ENCODE measurements at places on chromosomes 13 and 19.

GRCh38 chr19:11092181-11092538 is 2.9 kb downstream of the LDLR start:
- peak; percentile 39 for DNase-seq

GRCh38 chr13:100508455-100508854 is 80.1 kb downstream of the GGACT start:
- no peak for DNase-seq

DNA sequence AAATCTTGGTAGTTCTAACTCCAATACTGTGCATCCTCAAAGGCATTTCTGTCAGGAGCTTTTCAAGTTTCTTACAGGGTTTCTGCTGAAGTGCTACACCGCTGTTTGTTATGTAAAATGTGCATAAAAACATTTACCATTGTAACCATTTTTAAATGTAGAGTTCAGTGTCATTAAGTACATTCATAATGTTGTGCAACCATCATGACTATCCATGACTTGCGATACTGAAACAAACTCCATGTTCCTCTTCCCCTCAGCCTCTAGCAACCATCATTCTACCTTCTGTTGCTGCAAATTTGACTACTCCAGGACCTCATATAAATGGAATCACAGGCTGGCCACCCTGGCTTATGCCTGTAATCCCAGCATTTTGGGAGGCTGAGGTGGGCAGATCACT is 14.4 kb upstream of the SLC25A42 start:
- no peak for DNase-seq

- peak; percentile 68 for DNase-seq
Observed at GRCh38 chr19:35545855-35546381, 492 bp downstream of the TMEM147 start.

DNA sequence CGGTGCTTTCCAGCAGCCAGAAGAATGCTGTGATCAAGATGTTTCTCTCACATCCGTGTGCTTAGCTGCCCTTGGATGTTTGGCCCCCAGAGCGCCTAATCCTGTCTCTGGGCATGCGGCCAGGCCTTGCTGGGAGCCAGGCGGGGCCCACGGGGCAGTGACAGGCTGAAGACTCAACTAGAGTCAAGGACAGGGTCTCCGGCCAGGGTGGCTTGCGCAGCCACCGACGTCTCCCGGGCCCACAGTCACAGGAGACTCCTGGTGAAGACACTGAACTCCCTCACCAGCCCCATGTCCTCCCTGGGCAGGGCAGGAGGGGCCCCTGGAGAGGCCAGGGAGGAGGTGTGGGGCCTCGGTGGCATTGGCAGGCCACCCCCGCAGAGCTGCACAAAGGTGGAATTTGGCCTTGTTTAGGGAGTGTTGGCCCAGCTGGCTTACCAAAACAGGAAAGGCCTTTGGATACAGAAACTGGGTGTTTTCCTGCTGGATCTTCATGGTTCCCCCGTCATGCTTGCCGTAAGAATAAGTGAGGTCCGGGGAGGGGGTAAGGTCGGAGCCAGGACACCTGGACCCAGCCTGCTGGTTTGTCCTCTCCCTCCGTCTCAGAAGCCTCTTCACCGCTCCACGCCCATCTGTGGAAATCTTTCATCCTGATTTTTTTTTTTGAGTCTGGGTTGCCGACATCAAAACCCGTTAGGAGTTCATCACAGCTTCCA is 10.0 kb upstream of the NDUFS7 start:
- DNase-seq: no peak

DNA sequence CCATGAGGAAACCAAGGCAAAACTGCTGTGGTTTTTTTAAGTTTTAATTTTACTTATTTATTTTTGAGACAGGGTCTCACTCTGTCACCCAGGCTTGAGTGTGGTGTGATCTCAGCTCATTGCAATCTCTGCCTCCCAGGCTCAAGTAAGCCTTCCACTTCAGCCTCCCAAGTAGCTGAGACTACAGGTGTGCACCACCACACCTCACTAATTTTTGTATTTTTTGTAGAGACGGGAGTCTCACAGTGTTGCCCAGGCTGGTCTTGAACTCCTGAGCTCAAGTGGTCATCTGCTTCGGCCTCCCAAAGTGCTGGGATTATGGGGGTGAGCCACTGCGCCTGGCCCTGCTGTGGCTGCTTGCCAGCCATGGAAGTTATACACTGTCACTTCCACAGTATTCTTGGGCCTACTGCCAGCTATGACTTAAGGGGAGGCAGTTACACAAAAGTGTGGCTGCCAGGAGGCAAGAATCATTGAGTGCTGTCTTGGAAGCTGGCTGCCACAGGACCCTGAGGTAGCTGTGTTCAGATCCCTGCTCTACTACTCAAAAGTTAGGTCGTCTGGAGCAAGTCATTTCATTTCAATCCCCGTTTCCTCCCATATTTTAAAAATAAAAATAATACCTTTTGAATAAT is 12.7 kb downstream of the FARP1 start:
- no peak for DNase-seq

DNA sequence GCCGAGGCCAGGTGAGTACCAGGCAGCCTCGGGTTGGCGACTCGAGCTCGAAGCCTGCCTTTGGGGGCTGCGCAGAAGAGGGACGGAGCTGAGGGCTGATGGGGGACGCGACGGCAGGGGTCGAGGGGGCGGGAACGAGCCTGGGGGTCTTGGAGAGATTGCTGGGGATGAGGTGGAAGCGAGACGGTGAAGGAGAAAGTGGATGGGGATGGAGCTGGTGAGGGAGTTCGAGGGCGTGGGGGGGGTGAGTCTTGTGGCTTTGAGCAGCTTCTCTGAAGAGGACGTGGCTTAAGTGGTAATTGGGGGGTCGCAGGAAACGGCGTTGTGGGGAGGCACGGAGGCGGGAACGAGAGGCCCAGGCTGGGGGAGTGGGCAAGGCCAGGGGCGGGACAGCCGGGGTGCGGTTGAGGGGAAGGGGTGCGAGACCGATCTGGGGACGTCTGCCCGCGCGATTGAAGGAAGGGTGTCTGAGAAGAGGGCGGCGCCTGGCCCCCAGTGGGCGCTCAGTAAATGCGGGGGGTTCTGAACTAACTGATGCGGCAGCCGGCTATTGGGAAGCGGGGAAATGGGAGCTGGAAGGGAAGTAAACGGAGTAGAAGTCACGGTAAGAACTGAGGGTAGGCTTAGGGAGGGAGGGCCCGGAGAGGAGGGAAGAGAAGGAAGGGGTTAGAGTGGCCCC is 426 bp downstream of the MYO9B start:
- DNase-seq: peak; percentile 49

GRCh38 chr19:54325194-54325621 is 12.2 kb upstream of the LILRA5 start:
- DNase-seq: peak; percentile 51

DNA sequence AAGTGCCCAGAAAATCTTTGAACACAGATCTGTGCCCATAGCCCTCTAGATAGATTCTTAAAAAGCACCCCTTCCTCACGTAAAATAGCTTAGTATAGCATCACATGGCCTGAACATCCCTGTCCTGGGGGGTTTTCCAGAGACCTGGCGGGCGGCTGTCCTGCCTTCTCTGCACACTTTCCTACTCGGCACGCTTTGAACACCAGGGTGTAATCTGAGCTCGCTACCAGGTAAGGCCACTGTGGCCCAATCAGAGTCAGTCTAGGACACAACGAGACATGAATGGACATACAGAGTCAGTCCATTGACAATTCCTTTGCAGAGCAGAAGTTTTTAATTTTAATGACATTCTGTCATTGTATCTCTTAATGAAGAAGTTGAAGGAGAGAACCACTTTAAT is 8.1 kb downstream of the CYP2A13 start:
- no peak for DNase-seq

DNA sequence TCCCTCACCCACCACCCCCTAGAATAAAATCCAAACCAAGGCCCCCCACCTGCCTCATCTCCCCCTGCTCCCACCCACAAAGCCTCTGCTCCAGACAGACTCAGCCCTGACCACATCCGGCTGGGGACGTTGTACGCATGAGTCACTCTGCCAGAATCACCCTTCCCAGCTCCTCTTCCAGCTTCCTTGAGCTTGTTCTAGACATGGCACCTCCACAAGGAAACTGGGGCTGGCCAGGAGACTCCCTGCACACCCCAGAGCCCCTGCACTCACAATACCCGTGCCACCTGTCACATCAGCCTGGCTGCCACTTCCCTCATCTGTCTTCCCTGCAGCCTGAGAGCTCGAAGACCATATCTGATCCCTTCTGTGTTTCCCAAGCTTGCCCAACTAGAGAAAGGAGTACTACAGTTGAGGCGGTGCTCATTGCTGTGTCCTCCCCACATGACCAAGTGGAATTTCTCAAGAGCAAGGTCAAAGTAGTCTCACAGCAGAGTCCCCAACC is 9.7 kb downstream of the DEDD2 start:
- no peak for DNase-seq

DNA sequence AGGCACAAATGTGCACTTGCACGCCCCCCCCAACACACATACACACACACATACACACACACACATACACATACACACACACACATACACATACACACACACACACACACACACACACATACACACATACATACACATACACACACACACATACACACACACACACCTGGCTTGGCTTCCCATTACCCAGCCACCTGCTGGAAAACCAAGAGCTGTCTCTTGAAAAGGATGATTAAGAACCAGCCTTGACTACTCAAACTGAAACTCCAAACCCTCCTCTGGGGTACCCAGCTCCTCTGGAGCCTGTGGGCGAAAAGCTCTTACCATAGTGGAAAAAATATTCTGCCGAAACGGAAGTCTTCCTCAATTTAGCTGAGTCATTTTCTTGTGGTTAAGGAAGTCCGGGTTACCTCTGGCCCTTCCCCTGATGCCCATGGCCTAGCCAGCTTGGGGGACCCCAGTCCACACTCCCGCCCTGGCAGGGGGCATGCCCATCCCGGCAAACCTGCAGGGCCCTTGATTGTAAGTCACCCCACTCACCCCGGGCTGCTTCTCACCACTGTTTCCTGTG is 21.9 kb downstream of the CEBPA start:
- no peak for DNase-seq

- no peak for DNase-seq
Observed at GRCh38 chr13:28983641-28984040, 163.5 kb downstream of the MTUS2 start.

- peak; percentile 90 for DNase-seq
Observed at GRCh38 chr19:2330632-2331284, 2.3 kb downstream of the SPPL2B start.

DNA sequence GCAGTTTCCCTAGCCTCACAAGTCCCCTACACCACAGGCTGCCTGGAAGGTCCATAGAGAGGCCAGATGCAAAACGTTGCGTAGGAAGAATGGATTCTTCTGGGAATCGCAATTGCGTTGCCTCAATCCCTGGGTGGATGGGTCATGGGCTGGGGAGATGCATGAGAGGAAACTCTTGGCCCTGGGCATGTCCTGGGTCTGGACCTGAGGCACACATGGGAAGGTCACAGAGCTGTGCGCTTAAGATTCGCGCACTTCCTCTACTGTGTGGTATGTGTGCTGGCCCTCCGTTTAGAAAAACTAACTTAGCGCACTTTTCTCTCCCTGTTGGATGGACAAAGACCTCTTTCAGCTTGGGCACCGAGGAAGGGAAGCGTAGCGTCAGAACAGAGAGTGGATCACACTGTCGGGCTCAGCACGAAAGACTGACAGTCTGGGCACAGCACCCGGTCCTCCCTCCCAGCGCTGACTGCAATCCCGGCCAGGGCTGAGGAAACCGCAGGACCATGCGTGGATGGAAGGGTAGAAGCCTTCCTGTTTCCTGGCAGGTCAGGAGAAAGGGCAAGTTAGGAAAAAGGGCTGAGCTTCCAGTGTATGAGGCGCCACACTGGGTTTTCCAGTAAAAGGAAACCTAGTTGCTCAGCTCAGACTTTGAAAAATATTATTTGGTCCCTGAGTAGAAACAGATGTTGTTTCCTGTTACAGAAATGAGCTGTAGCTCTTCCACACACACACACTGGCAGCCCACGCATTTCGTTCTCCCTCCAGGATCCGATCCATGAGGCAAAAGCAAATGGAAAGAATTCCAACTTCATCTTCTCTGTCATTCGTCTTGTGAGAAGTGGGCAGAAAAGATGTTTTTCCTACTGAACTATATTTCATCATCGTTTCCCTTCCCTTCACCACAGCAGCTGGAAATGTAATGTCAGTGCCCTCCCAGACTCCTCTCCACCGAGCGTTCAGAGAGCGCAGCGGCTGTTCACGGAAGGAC is 86.0 kb downstream of the ING1 start:
- no peak for DNase-seq

- DNase-seq: peak; percentile 86
Observed at GRCh38 chr19:35458731-35459391, 10.8 kb downstream of the FFAR2 start.

DNA sequence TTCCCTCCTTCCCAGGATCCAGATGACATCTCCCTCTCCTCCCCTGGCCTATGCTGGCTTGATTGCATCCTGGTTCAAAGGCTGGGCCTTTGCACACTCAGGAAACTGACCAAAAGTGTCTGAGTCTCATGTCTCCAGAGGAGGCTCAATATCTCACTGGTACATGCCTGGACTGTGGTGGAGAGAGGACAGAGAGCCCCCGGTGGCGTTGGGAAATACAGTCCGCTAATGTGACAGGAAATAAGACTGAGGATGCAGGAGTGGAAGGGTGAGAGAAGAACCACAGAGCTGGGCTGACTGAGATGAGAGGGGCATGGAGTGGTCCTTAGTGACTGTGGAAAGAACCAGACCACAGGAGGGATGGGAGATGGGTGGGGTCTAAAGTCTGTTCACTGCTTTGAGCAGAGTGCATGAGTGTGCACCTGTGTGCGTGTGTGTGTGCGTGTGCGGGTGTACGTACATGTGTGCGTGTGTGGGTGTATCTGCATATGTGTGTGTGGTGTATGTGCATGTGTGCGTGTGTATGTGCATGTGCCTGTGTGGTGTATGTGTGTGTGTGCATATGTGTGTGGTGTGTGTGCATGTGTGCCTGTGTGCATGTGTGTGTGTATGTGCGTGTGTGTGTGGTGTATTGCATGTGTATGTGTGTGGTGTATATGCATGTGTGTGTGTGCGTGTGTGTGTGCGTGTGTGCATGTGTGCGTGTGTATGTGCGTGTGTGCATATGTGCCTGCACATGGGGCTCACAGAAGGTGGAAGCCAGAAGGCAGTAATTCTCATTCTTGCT is 1.9 kb downstream of the SIGLEC5 start:
- no peak for DNase-seq

DNA sequence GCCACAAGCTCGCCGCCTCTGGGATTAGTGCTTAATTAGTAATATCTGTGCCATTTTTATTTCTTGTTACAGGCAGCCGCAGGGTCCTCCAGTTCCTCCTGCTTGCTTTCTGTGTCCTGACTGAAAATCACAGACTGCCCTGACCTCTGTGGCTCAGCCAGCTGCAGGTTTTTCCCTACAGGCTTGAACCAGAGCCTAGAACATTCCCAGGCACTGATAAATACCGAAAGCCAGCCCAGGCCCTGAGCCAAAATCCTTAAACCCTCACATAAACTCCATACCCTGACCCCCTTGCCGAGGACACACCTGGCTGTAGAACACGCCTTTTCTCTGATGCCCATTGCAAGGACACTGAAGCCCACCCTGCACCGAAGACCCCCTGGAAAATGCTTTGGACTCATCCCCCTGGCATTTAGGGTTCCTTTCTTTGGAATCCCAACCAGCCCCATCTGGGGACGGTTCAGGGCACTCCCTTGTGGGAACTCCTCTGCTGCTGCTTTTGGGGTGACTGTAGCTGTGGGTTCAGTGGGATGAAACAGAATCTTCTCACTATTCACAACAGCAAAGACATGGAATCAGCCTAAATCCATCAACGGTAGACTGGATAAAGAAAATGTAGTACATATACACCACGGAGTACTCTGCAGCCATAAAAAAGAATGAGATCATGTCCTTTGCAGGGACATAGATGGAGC is 15.5 kb downstream of the DPP9 start:
- DNase-seq: no peak

Measured in HuH-7 (cell line).